ENCODE measurements at places on chromosomes 4 and X.

DNA sequence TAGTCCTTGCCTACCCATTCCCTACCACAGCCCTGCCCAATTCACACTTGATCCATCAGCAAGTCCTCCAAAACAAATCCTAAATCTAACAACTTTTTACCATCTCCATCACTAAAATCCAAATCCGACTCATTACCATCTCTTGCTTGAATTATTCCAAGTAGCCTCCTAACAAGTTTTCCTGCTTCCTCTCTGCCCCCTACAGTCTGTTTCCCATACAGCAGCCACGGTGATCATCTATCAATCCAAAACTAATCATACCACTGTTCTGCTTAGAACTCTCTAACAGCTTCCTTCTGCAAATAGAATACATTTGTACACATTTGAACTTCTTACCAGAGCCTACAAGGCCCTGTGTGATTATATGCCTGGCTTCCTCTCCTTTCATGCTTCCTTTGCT, 133.0 kb downstream of the SHROOM4 start:
- DNase-seq = no peak

DNA sequence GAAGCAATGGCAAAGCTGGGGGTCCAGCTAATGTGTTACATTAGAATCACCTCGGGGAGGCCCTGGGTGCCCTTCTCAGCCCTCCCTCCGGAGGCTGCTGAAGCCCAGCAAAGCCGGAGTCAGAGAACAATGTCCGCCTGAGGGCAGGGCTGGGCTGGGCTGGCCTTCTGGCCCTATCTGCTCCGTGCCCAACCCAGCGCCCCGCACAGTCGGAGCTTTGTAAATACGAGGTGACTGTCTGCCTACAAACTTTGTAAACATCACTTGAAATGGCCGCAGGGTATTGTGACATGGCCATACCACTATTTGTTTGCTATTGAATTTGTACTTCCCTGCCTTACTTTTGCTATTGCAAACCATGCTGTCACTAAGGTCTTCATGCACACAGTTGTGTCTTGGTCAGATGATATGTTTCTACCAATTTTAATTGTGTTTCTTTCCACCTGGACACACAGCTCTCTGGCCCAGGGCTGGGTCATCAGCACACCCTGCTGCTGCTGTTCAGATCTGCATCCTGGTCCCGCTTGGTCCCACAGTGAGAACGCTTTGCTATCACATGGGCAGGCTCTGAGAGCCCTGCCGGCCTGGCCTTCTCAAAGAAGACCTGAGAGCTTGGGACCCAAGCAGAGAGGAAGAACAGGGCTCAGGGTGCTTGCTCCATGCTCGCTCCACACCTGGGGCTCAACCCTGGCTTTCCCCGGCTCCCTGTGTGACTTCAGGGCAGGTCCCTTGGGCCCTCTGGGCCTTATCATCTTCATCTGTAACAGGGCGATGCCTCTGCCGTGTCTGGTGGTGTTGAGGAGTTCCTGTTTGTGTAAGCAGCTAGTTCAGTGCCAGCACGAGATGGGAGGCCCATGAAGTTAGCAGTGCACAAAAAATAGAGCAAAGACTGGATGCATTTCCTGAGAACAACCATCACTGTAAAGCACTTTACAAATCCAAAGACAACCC, 2.3 kb downstream of the S100P start:
- DNase-seq = no peak

DNA sequence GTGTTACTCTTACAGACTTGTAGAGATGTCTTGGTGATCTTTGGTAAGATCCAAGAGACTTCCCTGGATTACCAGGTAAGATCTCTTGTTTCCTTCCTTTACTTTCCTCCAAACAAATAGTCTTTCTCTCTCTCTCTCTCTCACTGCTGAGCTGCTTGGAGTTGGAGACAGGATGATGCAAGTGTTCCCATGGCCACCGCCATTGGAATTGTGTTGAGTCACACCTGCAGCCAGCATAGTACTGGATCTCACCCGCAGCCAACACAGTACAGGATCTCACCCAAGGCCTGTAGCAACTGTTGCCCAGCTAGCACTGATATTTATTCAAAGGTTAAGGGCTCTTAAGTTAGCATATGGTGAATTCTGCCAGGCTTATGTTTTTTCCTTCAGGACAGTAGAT, 1080.9 kb downstream of the FAT4 start:
- no peak for DNase-seq

GRCh38 chr4:90128961-90129495, 1.8 kb downstream of the CCSER1 start:
- no peak for DNase-seq

- DNase-seq = no peak
Observed at GRCh38 chr4:6734165-6734786, 18.3 kb downstream of the BLOC1S4 start.

DNA sequence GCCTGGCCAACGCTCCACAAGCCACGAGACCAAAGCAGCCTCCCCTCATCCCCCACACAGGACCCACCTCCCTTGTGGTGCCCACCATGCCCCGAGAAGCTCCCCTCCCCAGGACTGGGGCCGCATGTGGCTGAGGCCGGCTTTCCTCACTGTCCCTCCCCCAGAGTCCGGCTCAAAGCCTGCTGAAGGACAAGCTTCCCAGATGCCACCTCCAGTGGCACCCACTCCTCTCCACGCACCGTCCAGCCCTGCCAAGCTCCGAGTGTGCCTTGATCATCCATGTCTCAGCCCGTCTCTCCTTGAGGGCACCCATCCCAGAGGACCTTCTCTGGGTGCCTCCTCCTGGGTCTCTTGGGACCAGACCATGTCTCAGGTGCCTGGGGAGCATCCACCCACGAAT, 58.8 kb upstream of the MXD4 start:
- peak; percentile 28 for DNase-seq

DNA sequence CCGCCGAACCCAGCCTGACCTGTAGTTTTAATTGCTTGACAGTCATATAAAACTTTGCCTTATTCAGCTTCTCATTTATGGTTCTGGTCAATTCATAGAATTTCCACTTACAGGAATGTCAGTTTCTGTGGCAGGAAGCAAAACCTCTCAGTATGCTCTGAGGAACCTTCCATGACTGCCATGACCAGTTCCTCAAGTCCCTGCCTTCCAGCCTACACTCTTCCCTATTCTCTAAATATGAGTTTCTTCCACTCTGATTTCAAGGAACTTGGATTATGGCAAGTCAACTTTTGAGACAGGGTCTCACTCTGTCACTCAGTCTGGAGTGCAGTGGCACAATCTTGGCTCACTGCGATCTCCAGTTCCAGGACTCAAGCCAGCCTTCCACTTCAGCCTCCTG, 26.0 kb upstream of the NSUN7 start:
- no peak for DNase-seq

GRCh38 chrX:37815366-37815765, 32.0 kb downstream of the DYNLT3 start:
- DNase-seq = no peak

- DNase-seq = no peak
Observed at GRCh38 chr4:120673696-120674095, 248.8 kb downstream of the PRDM5 start.

DNA sequence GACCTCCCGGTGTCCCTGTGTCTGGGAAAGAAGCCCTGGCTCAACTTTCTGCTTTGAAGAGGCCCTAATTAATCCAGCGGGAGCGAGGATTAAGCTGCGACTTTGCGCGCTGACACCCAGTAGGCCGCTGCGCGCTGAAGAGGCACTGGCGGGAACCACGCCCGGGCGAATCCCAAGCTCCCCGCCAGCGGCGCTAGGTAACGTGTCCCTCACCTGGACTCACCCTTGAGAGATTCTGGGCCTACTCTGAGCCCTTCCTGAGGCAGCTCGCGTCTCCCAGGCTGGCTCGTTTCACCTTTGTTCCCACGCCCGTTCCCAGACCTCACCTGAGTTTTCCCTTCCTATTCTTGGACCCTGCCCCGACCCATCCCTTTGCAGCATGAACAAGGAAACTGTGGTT, 616 bp upstream of the KLHL34 start:
- no peak for DNase-seq

DNA sequence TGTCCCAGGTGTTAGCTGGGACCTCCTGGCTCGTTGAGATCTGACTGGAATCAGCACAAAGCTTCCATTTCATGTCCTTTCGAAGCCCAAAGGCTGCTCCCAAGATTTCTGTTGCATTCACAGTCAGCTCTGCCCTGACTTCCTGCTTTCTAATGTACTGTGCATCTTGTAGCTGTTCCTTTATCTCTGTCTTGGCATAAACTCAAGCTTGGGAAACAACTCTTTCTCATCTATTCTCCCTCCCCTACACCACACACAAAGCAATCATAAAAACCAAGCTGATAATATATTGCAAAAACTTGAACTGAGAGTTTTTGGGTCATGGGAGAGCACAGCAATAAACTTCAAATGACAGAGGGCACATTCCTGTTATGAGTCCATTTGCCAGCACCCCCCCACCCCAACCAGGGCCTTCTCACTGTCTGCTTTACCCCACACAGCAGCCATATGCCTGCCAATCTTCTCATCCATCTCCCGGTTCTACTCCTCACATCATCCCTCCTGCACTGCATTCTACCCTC, 76.3 kb downstream of the SYNPO2 start:
- no peak for DNase-seq

- DNase-seq = no peak
Observed at GRCh38 chr4:73764513-73764912, 24.1 kb downstream of the CXCL8 start.

DNA sequence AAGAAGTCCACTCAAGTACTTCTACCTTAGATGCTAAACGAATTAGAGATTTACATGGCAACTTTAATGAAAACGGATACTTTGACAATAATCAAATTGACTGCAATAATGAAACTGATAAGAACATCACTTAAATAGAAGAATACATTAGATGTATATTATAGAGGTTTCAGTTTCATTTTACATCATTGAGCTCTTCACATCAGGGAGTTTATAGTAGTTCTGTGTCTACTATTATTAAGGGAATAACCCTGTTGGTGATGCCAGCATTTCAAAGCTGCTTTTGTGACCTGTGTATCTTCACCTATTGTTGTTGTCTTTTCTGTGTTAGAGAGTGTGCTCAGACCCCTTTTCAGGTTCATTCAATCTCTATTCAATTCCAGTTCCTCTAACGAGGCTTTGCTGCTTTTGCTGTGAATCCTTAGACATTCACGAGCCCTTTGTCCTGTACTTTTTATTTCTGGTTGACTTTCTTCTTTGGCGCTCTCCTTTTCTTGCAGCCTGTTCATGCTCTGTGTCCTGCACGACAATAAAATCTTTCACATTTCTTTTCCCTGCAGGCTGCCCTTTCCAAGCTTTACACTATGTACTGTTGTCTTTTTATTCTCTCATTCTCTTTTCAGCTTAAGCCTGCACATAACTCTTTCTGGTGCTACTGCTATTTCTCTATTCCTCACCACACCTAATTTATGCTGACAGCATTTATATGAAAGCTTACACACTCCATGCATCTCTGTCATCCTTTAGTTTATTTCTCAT, 232.1 kb downstream of the CPE start:
- no peak for DNase-seq

GRCh38 chr4:87017580-87018342, 83.0 kb downstream of the AFF1 start:
- no peak for DNase-seq

DNA sequence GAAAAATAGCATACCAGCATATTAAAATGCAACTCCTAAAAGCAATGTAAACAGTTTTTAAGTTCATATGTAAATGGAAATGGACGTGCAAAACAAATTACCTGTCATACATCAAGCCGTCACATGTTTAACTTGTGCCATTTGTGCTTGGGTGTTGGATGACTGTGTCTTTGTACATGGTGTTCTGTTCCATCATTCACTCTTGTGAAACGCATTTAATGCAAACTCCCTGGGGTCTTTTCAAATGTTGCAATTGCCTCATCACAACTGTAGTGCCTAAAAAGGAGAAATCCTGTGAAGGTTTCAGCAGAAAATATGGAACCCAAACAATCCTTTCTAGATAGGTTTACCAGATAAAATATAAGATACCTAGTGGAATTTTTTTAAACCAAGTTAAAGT, 52.4 kb downstream of the PHOX2B start:
- no peak for DNase-seq

DNA sequence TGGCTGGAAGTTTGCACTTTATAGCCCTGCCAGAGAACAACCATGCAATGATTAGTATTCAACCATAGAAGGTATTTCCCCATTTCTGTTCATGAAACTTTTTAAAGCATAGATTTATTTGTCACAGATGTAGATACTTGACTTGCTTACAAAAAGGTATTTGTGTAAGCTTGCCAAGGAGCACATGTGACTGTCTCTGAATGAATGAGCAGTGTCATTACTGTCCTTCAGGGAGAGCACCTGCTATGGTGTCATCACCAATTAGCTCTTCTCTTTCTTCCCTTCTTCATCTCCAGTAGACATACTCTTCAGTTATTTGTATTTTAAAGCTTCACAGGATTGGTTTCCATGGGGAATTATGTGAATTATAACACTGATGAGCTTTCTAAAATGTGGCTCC, 1064.7 kb upstream of the GRIA3 start:
- no peak for DNase-seq

DNA sequence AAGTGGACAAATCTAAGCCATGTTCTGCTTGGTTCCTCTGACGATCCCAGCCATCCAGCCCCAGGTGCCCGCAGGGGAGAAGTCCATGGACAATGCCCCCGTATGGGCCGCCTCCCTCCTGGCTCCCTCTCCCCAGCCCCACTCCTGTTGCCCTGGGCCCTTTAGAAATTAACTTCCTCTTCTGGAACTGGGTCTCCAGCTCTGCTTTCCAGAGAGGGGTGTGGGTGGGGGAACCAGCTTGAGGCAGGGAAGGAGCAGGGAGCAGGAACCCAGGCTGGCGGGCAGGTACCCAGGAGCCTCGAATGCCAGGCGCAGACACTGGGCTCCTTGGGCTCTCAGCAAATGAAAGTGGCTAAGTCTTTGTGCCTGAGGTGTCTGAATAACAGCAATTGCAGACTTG, 12.7 kb upstream of the ABLIM2 start:
- no peak for DNase-seq

DNA sequence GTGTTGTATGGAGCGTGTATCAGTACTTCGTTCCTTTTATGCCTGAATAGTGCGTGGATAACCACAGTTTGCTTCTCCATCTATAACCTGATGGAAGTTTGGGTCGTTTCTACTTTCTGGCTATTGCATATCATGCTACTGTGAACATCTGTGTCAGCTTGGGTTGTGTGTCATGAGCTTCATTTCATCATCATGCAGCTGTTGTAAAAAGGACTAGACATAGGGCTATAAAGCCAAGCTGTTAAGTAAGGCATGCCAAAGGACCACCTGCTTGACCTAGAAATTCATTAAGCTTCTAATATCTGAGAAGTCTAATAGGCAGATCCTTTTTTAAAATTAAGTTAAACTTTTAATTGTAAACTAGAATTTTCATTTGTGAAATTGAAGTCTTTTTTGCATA, 18.4 kb downstream of the SMS start:
- DNase-seq = no peak
